ENCODE measurements at places on chromosomes 5 and 9. TPM values are rescaled to one million over a fixed set of nuclear protein-coding genes. Genes with fewer than 3 reads are reported as not detected.

DNA sequence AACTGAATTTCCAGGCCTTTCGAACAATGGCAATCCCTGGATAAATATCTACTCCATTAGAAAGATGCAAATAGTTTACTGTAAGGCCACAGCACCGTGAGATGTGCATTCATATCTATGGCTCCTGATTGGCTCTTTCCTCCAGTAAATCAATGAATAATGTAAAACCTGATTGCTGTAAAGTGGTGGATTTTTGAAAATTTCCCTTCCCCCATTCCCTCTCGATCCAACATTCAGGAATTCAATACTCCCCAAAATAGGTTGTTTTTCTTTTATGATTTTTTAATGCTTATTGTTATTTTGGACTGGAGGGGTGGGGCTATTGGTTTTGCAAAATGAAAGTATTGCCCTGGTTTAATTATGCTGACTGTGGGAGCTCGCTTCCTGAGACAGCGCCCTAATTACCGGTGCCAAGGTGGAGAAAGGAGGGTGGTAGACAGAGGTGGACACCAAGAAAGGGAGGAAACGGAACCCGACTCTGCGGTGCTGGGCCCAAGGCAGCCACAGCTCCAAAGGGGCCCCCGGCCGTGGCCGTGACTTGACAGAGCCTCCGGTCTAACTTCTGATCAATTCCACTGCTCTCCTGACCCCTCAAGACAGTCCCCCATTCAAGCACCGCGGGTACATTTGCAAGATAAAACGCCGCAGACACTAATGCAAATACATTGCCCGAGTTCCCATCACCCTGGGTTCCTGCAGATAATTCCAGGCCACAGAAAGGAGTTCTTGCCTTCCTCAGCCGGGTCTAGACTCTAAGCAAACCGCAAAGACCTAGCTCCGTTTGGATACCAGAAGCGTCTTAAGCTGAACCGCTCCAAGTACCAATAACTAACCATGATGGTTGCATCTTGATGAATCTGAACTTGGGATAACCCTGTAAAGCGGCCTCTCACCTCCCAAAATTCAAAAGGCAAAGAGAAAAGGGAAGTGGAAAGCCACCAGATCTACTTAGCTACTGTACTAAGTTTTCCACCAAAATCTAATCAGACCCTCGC is 211.2 kb downstream of the MEF2C start:
- DNase-seq: no peak

- DNase-seq: no peak
Observed at GRCh38 chr5:158198636-158199035, 339.7 kb upstream of the CLINT1 start.

DNA sequence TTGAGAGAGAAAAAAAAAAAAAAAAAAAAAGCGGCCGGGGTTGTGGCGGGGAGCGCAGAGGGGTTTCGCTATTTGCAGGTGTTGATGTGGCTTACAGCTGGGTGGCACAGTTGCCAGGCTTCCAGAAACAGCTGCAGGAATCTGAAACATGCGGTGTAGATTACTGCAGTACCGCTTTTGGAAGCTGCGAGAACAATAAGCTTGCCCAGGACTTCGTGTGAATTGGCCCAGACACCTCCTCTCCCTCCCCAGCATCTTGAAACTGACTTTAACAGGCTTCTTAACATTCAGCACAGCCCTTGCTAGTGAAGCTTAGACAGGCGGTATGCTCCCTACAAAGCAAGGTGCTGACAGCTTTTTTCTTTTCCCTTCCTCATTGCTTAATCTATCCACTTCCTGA is 104.0 kb downstream of the ATP10B start:
- DNase-seq: no peak

GRCh38 chr9:135773530-135774238 is 71.7 kb downstream of the KCNT1 start:
- DNase-seq: no peak

DNA sequence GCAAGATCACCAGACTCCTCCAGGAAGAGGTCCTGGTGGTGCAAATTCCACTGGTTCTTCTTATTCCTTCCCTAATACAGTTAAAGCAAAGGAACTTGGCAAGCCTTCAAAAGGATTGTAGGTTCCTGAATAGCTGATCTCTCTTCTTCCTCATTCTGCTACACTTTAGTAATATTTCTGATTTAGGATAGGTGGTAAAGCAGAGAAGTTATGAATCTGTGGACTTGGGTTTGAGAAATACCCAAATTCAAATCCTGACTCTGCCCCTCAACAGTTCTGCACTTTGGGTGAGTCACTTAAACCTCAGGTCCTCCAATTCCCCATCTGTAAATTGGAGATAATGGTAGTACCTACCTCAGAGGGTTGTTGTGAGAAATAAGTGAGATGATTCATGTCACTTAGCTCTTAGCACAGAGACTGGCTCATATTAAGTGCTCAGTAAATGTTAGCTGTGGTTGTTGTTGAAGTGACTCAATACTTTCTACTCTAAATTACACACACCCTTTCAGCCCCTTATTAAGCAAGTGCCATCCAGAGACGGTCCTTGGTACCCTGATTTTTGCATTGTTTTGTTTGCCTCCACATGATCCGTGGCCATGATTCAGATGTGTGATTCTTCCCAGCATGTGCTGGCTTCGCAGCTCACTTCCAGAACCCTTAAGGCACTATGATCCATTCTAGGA is 5.2 kb downstream of the SH3RF2 start:
- DNase-seq: no peak

- DNase-seq: no peak
Observed at GRCh38 chr9:70165006-70165602, 93.7 kb upstream of the SMC5 start.

- no peak for DNase-seq
Observed at GRCh38 chr5:61142811-61143210, 19.5 kb downstream of the SMIM15 start.

DNA sequence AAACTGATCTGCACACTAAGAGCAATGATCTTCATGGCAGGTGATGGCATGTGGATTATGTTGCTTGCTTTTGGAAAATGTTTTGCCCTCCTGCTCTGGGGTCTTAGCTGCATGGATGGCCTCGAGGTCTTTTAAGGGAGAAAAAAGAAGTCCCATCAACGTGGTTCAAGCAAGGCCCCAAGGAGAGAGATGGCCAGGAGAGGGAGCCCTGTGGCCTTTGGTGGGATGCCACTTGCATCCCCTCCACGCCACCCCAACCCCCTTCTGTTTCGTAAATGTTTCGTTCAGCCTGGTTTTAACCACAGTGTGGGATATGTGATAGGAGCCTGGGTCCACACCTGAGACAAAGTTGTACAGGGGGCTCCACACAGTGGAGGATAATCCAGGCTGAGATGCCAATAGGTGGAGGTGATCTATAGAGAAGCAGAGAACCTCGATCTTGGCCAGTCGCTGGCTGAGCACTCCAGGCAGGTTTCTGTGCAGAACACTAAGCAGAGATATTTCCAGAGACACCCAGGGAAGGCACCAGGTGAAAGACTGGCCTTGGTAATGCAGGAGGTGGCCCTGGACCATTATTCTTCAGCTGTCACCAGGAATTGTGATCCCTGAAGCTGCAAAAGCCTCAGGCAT is 25.8 kb upstream of the FRRS1L start:
- DNase-seq: peak; percentile 46

DNA sequence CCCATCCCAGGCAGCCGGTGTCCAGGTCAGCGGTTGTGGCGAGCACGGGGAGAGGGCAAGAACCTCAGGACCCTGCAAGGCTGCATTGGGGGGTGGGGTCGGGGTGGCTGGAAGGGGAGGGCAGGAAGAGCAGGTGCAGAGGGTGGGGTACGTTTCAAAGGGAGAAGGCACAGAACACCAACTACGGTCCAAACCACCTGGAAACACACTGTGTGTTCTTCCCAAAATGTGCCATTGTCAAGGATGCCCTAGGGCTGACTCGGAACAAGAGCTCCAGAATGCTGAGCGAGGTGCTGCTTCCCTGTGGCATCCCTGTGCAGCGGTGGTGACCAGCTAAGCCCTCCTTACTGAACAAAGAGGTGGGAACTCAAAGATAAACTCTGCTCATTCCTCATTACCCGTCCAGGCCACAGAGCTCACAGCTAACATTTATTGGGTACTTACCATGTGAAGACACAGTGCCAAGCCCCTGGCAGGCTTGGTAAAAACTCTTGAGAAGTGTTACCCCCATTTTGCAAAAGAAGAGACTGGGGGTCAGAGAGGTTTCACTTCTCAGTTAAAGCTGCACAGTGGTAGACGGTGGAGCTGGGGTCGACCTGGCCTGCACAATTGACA is 153.8 kb downstream of the COL23A1 start:
- DNase-seq: no peak

DNA sequence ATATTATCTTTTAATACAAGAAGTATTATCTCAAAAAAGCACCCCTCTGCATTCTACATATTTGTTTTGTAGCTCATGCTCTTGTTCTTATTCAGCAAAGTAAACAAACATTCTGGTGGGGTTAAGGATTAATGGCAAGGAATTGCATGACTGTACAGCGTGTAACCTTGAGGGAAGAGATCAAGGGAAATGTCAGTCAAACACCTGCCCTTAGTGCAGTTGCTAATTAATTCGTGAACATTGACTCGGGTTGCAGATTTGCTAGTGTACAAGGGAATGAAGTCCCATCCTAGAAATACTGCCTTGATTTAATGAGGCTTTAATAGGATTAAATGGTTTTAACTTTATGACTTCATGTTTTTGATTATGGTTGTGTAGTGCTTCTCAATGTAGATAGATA is 1758.1 kb downstream of the MAT2B start:
- DNase-seq: no peak

DNA sequence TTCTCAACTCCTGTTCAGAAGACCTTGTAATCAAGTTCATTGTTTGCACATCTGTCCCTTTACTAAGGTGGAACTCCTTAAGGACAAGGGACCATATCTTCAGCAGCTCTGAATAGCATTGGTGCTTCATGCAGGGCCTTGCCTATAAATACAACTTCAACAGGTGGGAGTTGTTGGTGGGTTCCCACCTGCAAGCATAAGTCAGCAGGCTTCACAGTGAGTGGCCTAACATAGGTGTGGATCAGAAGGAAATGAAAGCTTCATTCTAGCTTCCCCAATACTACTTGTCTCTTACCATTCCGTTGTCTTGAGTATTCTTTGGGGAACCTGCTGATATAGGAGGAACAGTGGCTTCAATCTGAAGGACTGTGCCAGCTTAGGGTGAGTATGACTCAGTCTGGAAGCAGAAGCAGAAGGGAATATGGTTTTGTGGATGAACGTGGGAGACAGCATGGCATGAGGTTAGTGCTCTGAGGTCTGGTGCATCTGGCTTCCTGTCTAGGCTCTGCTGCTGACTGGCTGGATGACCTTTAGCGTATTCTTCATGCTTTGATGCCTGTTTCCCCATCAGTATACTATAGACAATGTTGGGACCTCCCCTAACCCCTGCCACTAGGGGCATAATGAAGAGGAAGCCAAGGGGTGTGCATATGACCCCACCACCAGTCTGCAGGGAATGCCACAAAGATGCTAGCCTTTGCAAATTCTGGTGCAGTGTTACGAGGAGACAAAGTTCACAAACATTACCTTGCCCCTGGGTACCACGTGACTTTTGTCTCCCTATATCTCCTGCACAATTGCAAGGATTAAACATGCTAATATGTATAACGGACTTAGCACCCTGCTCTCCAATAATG is 192.3 kb downstream of the PALM2AKAP2 start:
- DNase-seq: no peak

- no peak for DNase-seq
Observed at GRCh38 chr9:104606152-104606551, 725 bp upstream of the OR13C2 start.

DNA sequence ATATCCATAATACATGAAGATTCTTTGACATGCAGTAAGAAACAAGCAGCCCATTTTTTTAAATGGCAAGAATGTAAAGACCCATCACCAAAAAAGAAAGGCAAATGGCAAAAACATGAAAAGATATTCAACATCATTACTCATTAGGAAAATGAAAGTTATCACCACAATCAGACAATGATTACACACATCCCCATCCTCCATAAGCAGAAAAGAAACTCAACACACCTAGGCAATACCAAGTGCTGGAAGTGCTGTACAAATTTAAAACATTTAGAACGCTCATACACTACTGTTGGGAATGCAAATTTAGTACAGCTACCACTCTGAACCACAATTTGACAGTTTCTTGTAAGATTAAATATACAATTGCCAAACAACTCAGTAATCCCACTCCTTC is 466.7 kb downstream of the ACTL7B start:
- no peak for DNase-seq

DNA sequence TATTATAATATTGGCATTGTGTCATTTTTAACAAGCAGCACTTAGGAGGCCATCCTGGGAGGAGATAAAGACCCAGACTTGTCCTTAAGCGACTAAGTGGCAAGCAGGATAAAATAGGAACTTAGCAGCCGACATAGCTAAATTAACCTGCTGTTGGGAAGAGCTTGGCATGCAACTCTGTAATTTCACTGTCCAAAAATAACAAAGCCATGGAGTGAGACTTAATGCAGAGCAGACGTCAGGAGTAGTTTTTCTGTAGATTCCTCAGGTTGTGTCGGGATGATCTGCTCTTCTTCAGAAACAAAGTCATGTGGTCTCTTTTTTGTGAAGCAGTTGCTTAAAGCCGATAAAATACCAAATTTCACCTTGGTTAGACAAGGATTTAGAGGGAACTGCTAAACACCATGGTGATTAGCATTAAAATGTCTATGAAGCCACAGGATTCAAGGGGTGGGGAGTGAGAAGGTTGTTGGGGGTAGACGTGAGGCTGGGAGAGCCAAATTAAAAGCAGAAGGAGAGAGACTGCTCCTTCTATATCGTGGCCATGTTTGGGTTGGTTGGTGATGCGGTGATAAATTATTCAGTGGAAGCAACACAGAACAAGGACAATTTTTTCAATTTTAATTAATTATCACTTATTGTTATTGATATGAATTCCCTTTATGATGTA is 303.0 kb downstream of the CSNK1G3 start:
- no peak for DNase-seq

GRCh38 chr9:34490360-34490759 is 31.8 kb downstream of the DNAI1 start:
- no peak for DNase-seq

GRCh38 chr9:93288341-93288740 is 104.4 kb downstream of the WNK2 start:
- DNase-seq: no peak

- peak; percentile 36 for DNase-seq
Observed at GRCh38 chr5:55903121-55903701, 52.1 kb downstream of the IL31RA start.

DNA sequence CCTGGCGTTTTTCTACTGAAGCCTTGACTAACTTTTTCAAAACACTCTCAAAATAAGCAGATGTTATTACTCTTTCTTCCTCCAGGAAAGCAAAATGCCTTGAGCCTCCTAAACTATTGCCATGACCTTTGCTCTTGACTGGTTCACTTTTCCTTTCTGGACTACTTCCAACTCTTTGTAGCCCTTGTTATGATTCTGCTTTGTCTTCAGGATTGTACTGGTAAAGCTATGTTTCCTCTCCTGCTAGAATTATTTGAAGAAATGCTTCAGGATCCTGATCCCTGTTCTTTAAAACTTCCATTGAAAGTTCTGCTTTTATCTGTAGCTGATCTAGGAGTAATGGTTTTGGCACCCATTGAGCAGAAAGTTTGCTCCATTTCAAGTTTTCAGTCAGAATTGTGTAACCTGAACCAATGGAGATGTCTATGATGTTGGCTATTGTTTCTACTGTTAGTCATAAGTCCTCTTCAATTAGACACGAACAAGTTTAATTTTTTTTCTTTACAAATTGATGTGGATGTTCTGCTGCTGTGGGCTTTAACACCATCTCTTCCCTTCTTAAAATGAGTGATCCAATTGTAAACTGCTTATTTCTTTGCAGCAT is 1356.4 kb downstream of the EFNA5 start:
- no peak for DNase-seq

GRCh38 chr9:124829334-124829669 is 24.0 kb upstream of the WDR38 start:
- DNase-seq: no peak

GRCh38 chr5:22665801-22666200 is 187.3 kb downstream of the CDH12 start:
- no peak for DNase-seq

The HMHB1 gene
- total RNA-seq: not detected

The CNTLN gene
- 4.5 TPM for total RNA-seq

The FAM221B gene
- total RNA-seq: not detected

All from left cardiac atrium (tissue), 4 donors.